Activated naive CD4-positive, alpha-beta T cell (primary cell): ENCODE measurements at places on chromosomes 5 and 9.

GRCh38 chr5:14744296-14745187 lies 80.0 kb downstream of the OTULIN start:
- no peak for DNase-seq

DNA sequence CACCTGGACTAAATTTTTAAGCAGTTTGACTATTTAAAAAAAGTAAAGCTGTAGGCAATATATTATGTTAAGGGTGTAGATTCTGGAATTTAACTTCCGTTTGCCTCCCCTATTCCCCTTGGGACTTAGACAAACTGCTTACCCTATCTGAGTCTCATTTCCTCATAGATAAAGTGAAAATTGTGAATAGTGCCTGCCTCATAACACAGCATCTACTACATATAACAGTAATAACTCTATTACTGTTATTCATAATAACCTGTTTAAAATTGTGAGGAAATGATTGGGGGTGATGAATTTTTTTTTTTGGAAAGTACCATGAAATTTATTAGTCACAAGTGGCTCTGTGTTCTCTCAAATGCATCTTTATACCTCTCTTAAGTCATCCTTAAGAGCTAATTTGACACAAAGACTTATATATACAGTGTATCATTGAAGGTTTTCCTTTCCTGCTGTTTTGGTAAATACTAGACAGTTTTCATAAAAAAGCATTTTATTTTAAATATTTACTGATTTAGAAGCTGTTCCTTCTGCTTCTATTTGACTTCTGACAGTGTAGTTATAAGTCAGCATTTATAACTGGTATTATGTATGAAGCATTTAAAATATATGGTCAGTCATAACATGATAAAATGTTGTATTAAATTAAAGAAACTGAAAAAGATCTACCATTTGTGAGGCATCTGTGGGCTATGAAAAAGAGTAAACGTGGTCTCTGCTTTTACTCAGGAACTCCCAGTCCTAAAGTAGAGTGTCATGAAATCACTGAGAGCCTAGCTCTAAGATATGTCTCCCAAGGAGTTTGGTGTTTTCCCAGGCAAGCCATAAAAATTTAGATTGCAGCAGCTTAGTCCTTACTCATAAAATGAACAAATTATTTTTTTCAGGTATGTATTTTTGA lies 46.4 kb downstream of the MCCC2 start:
- no peak for DNase-seq

DNA sequence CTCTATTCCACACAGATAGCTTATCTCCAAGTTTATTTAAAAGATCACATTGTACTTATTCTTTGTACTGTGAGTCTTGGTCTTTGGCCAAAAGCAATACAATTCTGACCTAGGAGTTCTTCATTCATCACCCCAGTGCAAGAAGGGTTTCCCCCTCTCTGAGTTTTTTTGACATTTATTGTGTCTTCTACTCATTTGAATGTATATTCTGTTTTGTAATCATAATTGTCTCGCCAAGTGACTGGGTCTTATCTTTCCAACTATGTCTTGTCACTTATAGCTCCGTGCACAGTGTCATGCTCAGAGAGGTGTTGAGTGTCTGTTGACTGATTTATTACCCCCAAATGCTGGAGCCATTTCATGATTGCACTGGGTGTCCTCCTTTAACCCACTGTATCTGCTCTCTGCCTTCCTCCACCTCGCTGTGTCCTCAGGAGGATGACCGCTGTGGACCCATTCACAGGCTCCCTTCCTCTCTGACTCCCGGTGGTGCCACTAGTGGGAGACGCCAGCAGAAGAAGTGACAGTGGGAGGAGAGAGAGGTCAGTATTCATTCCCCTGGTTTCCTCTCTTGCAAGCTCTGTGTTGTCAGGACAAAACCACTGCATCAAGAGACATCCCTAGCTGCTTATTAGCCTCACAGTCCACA lies 11.2 kb upstream of the TRIO start:
- no peak for DNase-seq

- DNase-seq, result no peak
Measured at GRCh38 chr5:94266170-94266569, 352.2 kb downstream of the KIAA0825 start.

DNA sequence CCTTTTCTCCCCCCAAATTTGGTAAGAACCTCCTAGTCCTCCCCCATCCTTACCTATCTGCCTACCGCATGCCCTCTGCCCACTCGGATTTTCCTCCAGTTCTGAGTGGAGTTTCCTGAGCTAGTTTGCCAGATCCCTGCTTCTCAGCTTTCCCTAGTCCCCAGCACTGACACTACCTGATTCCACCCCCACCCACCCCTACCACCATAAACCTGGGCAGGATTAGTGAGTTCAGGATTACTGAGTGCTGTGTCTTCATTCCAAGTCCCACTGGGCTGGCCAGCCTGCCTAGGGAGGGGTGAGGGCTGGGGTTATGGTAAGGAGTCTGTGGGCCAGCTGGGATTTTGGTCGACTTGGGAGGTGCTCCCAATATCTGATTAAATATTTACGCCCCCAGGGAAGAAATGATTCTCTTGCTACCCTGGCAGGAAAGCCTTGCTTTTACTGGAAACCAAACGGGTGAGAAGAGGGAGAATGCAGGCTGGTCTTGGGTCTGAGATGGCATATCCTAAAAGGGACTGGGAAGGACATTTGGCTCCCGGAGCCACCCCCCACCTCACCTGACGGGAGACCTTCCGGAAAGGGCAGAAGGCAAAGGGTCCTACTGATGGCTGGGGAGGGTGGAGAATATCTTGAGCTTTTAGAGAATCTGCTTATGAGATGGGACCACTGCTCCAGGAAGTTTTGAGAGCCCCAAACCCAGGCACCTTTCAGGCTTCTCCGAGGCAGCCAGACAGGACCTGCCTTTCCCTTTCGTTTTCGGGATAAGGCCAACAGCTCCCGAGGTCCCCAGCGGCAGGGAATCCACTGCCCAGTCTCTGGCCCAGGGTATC lies 3.7 kb downstream of the PITX1 start:
- DNase-seq, result no peak

GRCh38 chr9:4066682-4067081 lies 233.2 kb downstream of the GLIS3 start:
- no peak for DNase-seq

GRCh38 chr5:41795125-41795524 lies 75.1 kb downstream of the OXCT1 start:
- DNase-seq, result no peak
